ENCODE measurements at places on chromosomes 2 and 18. TPM values are rescaled to one million over a fixed set of nuclear protein-coding genes. Genes with fewer than 3 reads are reported as not detected.
A peak's percentile ranks its signal among the peaks of the same experiment; 100 is the strongest.

GRCh38 chr2:217988014-217988839 lies 14.6 kb downstream of the TNS1 start:
- peak; percentile 90 for DNase-seq

GRCh38 chr2:45932278-45932975 lies 281.0 kb downstream of the PRKCE start:
- DNase-seq, result no peak

DNA sequence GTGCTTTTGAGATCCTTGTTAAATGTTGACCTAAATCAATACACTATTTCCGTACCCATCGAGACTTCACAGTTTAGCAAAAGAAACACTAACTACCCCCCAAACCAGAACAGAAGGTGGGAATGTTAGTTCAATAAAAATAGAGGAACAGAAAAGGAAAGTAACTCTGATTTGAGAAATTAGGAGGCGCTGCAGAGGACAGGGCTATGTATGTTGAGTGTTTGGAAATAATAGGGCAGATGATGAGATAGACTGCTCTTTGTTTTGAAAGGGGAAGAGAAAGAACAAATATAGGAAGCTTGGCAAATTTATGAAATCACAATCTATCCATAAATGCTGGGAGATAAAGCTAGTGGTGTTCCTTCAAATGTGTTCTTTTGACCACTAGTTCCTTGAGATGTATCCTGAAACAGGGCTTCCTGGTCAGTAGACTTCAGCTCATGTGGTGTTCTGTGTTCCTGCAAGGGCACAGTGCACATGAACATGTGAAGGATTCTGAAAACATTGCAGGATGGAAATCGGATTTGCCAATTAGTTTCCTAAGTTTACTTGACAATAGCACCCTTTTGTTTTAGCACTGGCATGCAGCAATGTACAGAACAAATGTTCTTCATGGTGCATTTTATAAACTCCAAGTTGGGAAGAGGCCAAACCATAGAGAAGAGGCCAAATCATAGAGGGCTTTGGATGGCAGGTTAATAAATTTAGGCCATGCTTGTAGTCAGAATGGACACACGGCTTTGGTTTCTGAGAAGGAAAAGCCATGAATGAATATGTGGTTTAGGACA lies 39.8 kb downstream of the RHBDD1 start:
- no peak for DNase-seq

PPIG gene
- total RNA-seq, result 35.5 TPM

CHRNG gene
- total RNA-seq, result not detected

STRN gene
- 38.6 TPM for total RNA-seq

Data from Right ventricle myocardium superior (tissue), 1 donor.